HFFc6 (cell line): ENCODE measurements at places on chromosomes 2 and 18.

- no peak for DNase-seq
Measured at GRCh38 chr2:112614201-112614840, 29.9 kb downstream of the CHCHD5 start.

GRCh38 chr18:59419386-59419785 is 60.3 kb upstream of the LMAN1 start:
- DNase-seq, result no peak

GRCh38 chr2:121253674-121254240 is 31.2 kb downstream of the TFCP2L1 start:
- DNase-seq, result no peak

- no peak for DNase-seq
Measured at GRCh38 chr2:97788986-97789644, 75.7 kb downstream of the ZAP70 start.

DNA sequence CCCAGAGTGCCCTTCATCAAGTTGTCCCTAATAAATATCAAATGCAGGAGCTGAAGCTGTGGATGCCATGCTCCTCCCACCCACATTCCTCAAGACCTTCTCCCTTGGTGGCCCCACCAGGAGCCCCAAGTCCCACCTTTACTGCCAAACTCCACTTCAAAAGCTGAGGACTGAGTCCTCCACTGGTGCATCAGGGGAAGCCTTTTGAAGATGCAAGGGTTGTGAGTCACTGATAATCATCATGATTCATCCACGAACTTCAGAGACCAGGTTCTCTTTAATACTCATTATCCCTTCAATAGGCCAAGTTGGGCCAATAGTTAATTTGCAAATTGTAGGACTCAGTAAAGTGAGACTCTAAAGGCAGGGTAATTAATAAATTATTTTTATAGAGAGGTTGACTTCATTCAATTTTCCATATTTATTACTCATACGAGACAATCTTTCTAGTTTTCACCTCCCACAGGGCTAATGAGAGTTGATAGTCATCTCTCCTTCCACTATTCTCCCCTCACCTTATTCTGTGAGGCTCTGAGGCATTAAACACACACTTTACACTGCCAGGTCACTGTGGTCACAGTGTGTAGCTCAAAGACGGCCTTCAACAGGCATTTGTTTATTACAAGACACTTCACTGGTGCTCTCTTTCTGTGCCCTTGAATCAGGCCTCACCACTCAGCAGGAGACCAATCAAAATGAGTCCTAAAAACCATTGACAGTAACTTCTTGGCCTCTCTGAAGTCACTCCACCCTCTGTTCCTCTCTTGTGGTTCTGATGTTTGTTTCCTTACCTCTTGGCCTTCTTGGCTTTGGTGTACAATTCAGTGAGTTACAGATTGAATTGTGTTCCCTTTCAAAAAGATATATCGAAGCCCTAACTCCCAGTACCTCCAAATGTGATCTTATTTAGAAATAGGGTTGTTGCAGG is 99.9 kb downstream of the TRIB2 start:
- peak; percentile 74 for DNase-seq

DNA sequence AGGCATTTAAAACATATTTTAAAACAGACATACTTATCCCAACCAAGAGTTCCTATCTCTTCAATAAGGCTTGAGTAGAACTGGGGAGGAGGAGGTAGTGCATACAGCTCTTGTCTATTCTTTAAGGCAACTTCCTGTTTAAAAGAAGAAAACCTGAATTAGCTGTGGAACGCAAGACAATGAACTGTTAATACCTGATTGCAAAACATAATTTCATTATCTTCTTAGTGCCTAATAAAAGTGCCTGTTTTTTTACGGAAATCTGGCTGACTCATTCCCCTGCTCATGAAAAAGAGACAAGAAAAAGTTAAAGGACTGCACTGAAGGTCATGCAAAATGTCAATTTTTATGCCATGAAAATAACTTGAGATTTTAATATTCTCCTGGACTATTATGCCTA is 19.2 kb downstream of the FANCL start:
- DNase-seq, result no peak

GRCh38 chr18:55763805-55764204 is 175.8 kb upstream of the TCF4 start:
- DNase-seq, result no peak

DNA sequence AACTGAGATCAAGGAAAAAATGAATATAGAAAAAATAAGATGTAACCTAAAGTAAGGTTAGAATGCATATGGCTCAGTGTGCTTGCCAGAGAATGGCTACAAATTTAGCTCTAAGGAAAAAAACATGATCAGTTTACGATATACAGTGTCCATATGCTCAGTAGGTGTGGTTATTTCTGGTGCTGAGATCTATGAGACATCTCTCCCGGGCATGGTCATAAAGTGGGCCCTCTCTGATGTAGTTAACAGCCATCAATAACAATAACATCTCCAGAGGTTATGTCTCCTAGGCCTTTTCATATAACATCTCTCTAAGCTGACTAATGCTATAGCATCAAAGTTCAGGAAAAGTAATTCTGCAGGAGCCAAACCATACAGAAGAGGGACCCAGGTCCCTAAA is 56.3 kb upstream of the UBE2E3 start:
- DNase-seq, result no peak

GRCh38 chr2:62074233-62074632 is 121.7 kb upstream of the B3GNT2 start:
- DNase-seq, result no peak

- DNase-seq, result no peak
Measured at GRCh38 chr2:229650901-229651300, 63.5 kb downstream of the DNER start.

- DNase-seq, result no peak
Measured at GRCh38 chr2:55618025-55618274, 528 bp upstream of the PPP4R3B start.

GRCh38 chr2:85235281-85235680 is 92.5 kb downstream of the TGOLN2 start:
- DNase-seq, result no peak

DNA sequence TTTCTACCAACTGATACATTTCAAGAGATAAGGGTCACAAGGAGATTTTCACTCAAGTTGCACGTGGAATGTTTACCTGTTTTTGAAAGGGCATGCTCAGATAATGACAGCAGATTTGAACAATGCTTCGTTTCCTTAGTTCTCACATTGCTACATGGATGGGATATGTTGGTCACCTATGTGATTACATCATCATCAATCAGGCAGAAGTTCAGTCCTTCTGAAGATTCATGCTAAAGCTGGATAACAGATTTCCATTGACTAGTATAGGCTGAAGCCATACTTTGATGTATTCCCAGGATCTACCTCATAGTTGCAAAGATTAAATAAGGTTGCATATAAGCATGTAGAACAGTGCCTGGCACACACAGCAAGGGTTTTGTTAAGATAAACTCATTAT is 19.7 kb downstream of the TCF7L1 start:
- DNase-seq, result no peak

DNA sequence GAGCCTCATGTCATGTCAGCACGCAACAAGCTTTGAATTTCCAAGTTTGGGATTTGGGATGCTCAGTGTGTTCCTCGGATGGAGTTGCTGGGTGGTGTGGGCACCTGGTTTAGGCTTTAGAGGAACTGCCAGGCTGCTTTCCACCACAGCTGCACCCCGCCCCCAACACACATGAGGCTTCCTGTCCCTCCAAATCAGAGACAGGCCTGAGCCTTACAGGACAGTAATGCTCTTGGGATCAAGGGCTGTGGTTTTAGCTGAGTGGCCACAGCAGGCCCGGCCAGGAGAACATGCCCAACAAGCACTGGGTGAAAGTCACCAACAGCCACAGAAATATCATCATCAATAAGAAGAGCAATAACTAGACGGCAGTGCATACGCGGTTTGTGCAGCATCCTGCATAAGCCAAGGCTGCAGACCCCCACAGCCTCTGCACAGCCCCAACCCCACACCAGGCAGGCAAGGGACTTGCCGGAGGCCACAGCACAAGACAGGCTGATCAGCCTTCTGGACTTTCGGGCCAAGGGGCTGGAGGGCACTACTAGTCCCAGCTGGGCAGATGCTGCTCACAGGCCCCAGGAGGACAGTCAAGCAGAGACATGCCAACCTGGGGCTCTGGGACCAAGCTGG is 29.7 kb upstream of the GPC1 start:
- DNase-seq, result no peak

GRCh38 chr2:141806090-141806489 is 324.7 kb downstream of the LRP1B start:
- no peak for DNase-seq

DNA sequence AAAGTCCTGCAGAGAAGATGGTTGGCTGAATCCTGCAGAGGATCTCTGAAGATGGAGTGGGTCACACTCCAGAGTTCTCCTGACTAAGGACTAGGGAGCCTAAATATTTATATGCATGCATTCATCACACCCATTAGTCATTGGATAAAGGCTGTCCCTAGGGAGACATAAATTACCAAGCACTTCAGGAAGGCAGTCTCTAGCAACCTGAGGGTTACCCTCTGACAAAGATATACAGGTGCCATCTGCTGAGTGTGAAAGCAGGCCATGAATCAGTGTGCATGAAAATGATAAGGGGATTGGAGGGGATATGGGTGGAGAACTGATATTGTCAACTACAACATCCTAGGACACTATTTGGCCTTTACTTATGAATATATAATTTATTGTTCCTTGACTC is 294.8 kb upstream of the DDX18 start:
- no peak for DNase-seq

- no peak for DNase-seq
Measured at GRCh38 chr2:239222706-239223309, 178.0 kb downstream of the HDAC4 start.

- DNase-seq, result peak; percentile 82
Measured at GRCh38 chr2:75459565-75460310, 101.0 kb downstream of the EVA1A start.

- no peak for DNase-seq
Measured at GRCh38 chr2:69677914-69678313, 34.4 kb upstream of the AAK1 start.

GRCh38 chr2:45505138-45505537 is 105.9 kb downstream of the SRBD1 start:
- DNase-seq, result no peak

DNA sequence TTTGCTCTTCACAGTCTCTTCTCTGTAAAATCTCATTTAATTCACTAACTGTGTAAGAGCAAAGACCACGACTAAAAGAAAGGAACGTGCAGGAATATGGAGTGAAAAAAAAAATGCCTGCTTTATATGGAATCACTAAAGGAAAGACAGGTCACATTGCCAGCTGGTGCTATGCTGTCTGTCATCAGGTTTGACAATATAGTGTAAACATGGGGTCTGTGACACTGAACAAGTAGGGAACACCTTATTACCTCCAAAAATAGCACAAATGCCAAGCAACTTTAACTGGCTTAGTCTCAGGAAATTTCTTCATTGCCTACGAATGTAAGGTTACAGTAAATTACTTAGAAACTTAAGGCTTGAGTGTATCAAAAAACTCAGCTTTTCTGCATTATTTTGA is 364.5 kb upstream of the LINC00305 start:
- DNase-seq, result no peak

- DNase-seq, result peak; percentile 63
Measured at GRCh38 chr2:235106874-235107639, 155.2 kb downstream of the SH3BP4 start.

GRCh38 chr2:60303680-60304079 is 249.8 kb downstream of the BCL11A start:
- no peak for DNase-seq

- DNase-seq, result no peak
Measured at GRCh38 chr2:164796999-164797398, 44.6 kb downstream of the COBLL1 start.

DNA sequence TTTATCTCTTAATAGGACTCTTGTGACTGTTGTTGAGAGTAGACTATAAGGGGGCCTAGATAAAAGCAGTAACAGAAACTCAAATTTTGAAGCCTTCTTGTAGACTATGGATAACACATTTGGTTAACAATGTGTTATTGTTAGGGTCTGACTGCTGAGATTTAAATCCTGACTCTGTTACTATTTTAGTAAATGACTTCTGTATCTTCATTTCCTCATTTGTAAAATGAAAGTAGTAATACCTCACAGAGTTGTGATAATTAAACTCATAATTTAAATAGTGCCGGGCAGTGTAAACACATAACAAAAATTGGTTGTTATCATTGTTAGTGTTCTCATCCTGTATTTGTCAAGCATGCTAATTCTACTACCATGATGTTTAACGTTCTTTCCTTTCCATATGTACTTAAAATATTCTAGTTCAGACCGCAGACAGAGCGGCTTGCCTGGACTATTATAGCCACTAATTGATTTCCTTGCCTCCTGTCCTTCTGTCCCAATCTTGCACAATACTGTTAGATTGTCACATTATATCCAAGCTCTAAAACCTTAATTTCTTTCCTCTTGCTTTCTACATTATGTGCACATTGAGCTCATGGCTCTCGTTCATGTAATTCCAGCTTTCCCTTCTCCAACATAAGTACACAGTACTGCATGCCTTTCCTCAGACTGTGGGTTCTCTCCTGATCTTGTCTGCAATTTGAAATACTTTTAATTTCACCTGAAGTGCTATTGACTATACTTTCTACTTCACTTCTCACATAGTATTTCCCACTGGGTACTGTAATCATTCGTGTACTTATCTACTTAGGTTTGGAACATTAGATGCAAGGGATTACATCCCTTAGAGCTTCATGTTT is 48.4 kb downstream of the RBBP8 start:
- DNase-seq, result no peak

DNA sequence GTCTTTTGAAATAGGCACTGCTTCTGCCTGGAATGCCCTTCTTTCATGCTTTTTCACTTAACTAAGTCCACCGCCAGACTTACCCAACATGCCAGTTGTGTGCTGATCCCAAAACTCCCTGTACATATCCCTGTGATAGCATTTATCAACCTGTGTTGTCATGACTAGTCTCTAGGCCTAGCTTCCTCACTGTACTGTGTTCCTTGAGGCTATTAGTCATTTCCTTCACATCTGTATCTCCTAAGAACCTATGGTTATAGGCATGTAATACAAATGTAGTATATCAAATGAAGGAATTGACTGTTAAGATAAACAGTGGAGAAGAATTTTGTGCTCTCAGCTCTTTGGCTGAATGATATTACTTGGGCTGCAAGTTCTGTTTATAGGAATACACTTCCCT is 184.3 kb downstream of the CYRIA start:
- DNase-seq, result no peak

GRCh38 chr18:46705521-46705920 is 48.5 kb upstream of the LOXHD1 start:
- no peak for DNase-seq

DNA sequence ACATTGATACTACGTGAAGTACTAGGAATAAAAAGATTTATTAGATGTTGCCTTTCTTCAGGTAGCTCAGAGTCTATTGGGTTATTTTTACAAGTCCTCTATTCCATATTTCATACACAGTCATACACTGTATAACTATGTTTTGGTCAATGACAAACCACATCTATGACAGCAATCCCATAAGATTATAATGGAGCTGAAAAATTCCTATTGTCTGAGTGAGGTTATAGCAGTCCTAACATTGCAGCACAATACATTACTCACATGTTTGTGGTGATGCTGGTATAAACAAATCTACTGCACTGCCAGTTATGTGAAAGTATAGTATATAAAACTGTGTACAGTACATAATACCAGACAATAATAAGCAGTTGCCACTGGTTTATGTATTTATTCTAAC is 595.1 kb downstream of the MBD2 start:
- no peak for DNase-seq

- DNase-seq, result no peak
Measured at GRCh38 chr2:235668782-235669181, 174.9 kb downstream of the AGAP1 start.
